Neuronal stem cell (in vitro differentiated cells): ENCODE measurements at places on chromosomes 4 and X.

DNA sequence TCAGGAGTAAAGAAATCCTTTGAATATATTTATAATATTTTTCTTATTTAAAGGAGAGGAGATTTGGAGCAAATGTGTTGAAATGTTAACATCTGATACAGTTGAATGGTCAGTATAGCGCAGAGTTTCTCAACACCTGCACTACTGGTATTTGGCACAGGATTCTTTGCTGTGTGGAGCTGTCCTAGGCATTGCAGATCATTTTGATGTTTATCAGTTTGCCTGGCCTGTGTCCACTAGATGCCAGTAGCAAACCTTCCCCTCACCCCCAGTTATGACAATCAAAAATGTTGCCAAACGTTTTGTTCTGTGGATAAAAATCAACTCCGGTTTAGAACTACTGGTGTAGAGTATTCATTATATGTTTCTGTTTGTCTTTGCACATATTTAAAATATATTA, 765.3 kb upstream of the SLIT2 start:
- no peak for DNase-seq
- no peaks in the 10 kb centered on the region for H3K4me1 ChIP-seq
- H3K27ac ChIP-seq: no peak overlapping the region
- no peaks in the 10 kb centered on the region for H3K36me3 ChIP-seq
- no peak overlapping the region for H3K4me3 ChIP-seq

- no peak for DNase-seq
- no peaks in the 10 kb centered on the region for H3K36me3 ChIP-seq
- H3K27ac ChIP-seq: no peak overlapping the region
- H3K4me3 ChIP-seq: no peak overlapping the region
Observed at GRCh38 chr4:151804821-151805220, 44.0 kb upstream of the GATB start.

GRCh38 chr4:53703267-53703655, 112.0 kb upstream of the LNX1 start:
- H3K36me3 ChIP-seq: no peaks in the 10 kb centered on the region
- H3K27ac ChIP-seq: no peak overlapping the region
- peaks cover 6% of the 10 kb centered on the region for H3K4me1 ChIP-seq
- no peaks in the 10 kb centered on the region for H3K27me3 ChIP-seq

- H3K36me3 ChIP-seq: no peaks in the 10 kb centered on the region
- no peak overlapping the region for H3K4me3 ChIP-seq
- DNase-seq: no peak
- H3K4me1 ChIP-seq: no peaks in the 10 kb centered on the region
Observed at GRCh38 chr4:36358173-36358572, 76.8 kb downstream of the DTHD1 start.

DNA sequence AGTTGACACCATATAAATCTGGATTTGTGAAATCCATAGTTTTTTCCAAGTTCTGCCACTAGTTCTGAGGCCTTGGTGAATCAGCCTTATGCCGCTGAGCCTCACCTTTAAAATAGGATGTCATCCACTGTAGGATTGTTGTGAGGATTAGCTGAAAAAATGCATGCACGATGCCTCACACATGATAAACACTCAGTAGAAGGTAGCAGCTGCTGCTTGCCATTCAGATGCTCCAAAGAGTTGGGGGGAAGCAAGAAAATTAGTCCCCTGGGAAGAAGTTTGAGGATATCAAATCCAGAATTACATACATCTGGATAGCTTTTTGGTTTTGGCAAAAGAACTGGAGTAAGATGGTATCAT, 7.4 kb downstream of the MMAA start:
- H3K27me3 ChIP-seq: no peaks in the 10 kb centered on the region
- no peak overlapping the region for H3K27ac ChIP-seq
- no peaks in the 10 kb centered on the region for H3K36me3 ChIP-seq
- no peak for DNase-seq
- H3K4me3 ChIP-seq: no peak overlapping the region
- H3K4me1 ChIP-seq: no peaks in the 10 kb centered on the region

GRCh38 chr4:44368413-44369167, 80.0 kb downstream of the KCTD8 start:
- DNase-seq: no peak
- H3K27ac ChIP-seq: no peak overlapping the region
- H3K4me1 ChIP-seq: no peaks in the 10 kb centered on the region
- H3K27me3 ChIP-seq: no peaks in the 10 kb centered on the region
- no peak overlapping the region for H3K4me3 ChIP-seq

GRCh38 chrX:20197641-20198210, 56.1 kb upstream of the EIF1AX start:
- H3K4me1 ChIP-seq: no peaks in the 10 kb centered on the region
- no peak overlapping the region for H3K27ac ChIP-seq
- H3K36me3 ChIP-seq: no peaks in the 10 kb centered on the region
- H3K4me3 ChIP-seq: no peak overlapping the region

DNA sequence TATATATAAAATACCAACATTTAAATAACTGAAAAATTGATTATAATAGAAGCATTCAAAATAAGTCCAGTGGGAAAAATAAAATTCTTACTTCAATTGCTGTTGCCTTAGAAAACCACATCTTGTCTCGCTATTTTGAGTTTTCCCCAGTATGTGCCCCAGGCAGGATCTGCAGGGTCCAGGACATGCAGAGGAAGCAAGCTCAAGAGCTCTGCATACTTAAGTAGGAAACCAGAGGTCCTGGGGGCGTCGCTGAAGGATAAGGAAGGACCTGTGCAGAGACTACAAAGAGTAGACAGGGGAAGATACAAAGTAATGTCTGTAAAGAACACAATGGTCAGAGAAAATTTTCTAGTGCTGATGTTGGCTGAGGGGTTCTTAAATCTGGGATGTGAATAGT, 310.5 kb upstream of the EMCN start:
- no peaks in the 10 kb centered on the region for H3K4me1 ChIP-seq
- H3K36me3 ChIP-seq: no peaks in the 10 kb centered on the region
- DNase-seq: no peak
- no peak overlapping the region for H3K4me3 ChIP-seq
- H3K27me3 ChIP-seq: no peaks in the 10 kb centered on the region

- H3K27me3 ChIP-seq: no peaks in the 10 kb centered on the region
- H3K4me1 ChIP-seq: no peaks in the 10 kb centered on the region
- DNase-seq: no peak
- H3K27ac ChIP-seq: no peak overlapping the region
Observed at GRCh38 chr4:180031330-180031729, 2211.9 kb upstream of the TENM3 start.

DNA sequence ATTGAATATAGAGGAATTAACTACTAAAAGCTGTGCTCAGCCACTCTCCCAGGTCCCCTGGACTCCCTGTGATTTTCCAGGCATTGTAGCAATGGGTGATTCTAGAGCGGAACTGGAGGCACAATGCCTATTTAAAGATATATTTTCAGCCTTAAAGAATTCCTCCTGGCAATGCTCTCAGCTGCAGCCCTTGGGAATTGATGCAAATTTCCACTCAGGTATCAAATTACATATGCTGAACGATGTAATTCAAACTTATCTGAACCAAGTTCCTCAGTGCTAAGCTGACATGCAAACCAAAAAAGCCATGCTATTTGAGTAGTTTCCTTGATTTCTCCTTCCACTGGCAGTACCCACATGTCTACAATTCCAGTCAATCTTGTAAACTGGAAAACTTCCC, 86.3 kb upstream of the GABRA3 start:
- H3K27ac ChIP-seq: no peak overlapping the region
- H3K36me3 ChIP-seq: no peaks in the 10 kb centered on the region
- H3K27me3 ChIP-seq: no peaks in the 10 kb centered on the region
- DNase-seq: no peak
- no peak overlapping the region for H3K4me3 ChIP-seq
- no peaks in the 10 kb centered on the region for H3K4me1 ChIP-seq

GRCh38 chr4:16264798-16265197, 38.5 kb upstream of the TAPT1 start:
- H3K36me3 ChIP-seq: no peaks in the 10 kb centered on the region
- no peak overlapping the region for H3K27ac ChIP-seq
- no peak overlapping the region for H3K4me3 ChIP-seq
- no peaks in the 10 kb centered on the region for H3K4me1 ChIP-seq
- no peaks in the 10 kb centered on the region for H3K27me3 ChIP-seq

DNA sequence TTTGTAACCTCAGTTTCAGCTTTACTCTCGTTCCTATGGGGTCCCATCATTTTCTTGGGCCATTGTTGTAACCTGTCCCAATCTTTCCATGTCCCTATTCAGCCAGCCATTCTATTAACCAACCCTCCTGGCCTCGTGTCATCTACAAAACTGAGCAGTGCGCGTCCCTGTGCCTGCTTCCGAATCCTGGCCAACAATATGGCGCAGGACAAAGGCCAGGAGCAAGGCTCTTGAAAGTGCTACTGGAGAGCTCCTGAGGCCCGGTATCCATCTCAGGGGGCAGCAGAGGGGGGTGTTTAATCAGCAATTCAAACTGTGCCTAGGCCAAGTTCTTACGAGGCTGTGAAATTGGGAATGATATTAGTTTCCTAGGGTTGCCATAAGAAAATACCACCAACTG, 41.2 kb upstream of the APLN start:
- no peak overlapping the region for H3K4me3 ChIP-seq
- DNase-seq: no peak
- no peaks in the 10 kb centered on the region for H3K4me1 ChIP-seq
- H3K36me3 ChIP-seq: no peaks in the 10 kb centered on the region
- no peak overlapping the region for H3K27ac ChIP-seq

GRCh38 chrX:50609796-50610195, 139.2 kb upstream of the DGKK start:
- H3K4me3 ChIP-seq: no peak overlapping the region
- H3K27ac ChIP-seq: no peak overlapping the region
- H3K27me3 ChIP-seq: no peaks in the 10 kb centered on the region
- H3K36me3 ChIP-seq: no peaks in the 10 kb centered on the region
- H3K4me1 ChIP-seq: no peaks in the 10 kb centered on the region
- DNase-seq: no peak

GRCh38 chr4:52694936-52695335, 35.8 kb upstream of the USP46 start:
- no peaks in the 10 kb centered on the region for H3K36me3 ChIP-seq
- no peak for DNase-seq
- no peak overlapping the region for H3K27ac ChIP-seq
- H3K4me1 ChIP-seq: no peaks in the 10 kb centered on the region
- no peaks in the 10 kb centered on the region for H3K27me3 ChIP-seq

- no peaks in the 10 kb centered on the region for H3K27me3 ChIP-seq
- no peak overlapping the region for H3K27ac ChIP-seq
- DNase-seq: no peak
- no peak overlapping the region for H3K4me3 ChIP-seq
- peaks cover 3% of the 10 kb centered on the region for H3K4me1 ChIP-seq
Observed at GRCh38 chr4:181938631-181939030, 304.6 kb upstream of the TENM3 start.
